ENCODE measurements at places on chromosomes 7 and 10.

DNA sequence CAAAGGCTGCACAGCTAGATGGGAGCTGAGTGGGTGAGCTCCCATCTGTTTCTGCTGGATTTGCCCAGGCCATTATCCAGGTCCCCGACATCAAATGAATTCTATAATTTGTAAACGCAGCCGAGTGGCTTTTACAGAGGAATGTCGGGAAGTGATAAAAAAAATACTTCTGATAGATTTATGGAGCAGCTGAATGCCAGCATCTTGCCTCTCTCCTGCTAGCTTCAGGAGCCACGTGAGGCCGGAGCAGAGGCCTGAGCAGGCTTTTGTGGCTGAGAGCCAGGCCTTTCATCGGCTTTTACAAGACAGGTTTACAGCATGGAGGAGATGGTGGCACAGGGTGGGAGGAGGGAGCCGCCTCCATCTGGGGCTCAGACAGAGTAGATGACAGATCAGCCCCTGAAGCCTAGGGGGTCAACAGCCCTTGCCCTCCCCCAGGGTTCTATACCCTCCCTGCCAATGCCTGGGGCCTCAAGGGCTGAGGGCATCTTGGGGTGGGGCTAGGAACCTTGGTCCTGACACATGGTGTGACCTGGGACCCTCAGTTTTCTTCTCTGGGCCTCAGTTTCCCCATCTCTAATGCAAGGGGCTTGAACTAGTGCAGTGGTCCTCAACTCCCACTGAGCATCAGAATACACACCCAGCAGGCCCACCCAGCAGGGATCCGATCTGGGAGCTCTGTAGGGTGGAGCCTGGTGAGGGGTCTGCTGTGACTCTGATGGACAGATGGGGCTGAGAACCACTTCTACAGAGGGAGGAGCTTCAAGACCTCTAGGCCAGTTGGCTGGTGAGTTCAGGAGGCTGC, 44.2 kb upstream of the PCBD1 start:
- no peak for DNase-seq

GRCh38 chr10:62475551-62475950, 101.4 kb downstream of the ZNF365 start:
- no peak for DNase-seq

DNA sequence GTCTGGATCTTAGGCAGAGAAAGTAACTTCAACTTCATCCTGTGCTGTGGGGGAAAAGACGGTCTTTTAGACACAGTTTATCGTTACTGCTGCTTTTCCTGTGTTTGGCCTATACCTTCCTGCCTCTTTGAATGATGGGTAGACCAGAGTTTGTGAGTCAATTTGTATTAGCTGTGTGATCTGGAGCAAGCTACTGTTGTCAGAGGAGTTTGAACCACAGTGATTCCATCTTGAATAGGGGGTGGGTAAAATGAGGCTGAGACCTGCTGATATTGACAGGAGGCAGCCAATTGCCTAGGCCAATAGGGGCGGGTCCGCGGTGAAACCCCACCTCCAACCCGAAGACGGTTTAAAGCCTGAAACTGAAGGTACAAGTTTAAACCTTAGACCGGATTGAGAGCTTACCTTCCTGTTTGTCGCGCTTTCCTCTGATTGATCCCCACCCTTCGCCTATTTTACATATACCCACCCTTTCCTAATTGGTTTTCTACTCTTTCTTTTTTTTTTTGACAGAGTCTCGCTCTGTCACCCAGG, 35.8 kb upstream of the EIF4H start:
- DNase-seq: no peak

- DNase-seq: no peak
Measured at GRCh38 chr7:57203161-57203791, 71.0 kb upstream of the ZNF479 start.

DNA sequence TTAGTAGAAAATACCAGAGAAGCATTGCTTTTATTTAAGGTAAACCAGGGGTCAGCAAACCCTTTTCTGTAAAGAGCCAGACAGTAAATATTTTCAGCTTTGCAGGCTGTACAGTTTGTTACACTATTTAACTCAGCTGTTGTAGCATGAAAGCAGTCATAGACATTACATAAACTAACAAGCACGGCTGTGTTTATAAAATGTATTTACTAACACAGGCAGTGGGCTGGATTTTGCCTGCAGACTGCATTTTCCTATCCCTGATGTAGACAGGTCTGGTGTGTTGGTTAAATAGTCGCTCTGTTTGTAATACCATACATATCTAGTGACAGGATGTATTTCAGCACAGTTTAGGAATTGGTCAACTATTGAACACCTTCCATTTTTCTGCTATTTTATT, 129.3 kb downstream of the ST7 start:
- DNase-seq: no peak

GRCh38 chr7:36623247-36623646, 101.0 kb downstream of the AOAH start:
- no peak for DNase-seq

DNA sequence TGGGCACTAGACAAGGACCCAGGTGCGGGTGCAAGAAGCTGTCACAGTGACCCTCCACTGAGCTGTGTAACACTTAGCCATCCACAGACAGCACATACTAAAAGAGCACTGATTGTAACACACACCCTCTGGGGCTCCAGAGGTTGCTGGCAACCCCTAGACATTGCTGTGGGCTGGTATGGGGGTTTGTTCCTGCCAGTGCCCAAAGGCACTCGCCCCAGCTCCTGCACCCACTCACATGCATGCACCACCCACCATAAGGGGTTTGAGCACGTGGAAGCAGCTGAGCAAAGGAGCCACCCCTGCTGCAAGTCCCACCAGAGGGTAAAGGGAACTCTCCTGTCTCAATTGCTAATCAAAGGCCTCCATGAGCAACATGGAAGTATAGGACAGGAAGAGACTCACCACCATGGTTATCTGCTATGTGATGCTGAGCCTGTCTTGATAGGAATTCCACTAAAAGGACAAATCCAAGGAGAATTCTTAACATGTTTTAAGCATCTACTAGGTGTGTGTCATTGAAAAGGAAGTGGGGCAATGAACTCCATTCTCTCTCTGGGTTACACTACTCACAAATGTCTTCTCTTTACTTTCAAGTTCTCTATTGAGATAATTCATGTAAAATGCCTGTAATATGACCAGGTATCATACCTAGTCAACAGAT, 103.1 kb downstream of the GFRA1 start:
- no peak for DNase-seq

- DNase-seq: no peak
Measured at GRCh38 chr7:123977081-123977480, 52.0 kb downstream of the SPAM1 start.

DNA sequence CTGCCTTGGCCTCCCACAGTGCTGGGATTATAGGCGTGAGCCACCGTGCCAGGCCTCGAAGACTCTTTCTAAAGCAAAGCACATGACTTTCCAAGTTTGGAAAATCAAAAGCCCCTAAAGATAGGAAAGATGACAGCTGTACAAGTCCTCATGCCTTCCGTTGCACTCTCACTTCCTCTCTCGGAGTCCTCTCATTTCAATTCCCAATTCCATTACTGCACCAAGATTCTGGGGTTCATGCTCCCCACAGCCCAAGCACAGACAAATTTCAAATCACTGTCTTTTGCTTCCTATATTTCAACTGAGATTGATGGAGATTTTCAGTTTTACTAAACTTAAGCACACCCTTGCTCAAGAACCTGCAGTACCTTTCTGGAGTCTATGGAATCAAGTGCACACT, 10.9 kb upstream of the PLAU start:
- DNase-seq: no peak

DNA sequence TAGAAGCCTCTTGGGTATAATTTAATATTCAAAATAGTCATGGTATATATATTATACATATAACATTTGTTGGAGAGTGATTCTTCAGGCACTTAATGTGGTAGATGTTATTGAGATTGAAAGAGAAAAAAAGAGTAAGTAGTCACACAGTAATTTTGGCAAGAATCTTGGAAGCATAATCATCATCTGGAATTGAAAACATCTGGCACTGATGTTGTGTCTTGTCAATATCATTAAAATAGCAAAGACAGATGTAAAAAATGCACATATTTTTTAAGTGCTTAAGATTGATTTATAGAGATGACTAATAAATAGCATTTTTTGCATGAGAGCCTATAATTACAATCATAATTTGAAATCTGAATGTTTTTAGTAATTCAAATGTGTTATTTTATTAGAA, 9.5 kb downstream of the SEMA3D start:
- DNase-seq: no peak

DNA sequence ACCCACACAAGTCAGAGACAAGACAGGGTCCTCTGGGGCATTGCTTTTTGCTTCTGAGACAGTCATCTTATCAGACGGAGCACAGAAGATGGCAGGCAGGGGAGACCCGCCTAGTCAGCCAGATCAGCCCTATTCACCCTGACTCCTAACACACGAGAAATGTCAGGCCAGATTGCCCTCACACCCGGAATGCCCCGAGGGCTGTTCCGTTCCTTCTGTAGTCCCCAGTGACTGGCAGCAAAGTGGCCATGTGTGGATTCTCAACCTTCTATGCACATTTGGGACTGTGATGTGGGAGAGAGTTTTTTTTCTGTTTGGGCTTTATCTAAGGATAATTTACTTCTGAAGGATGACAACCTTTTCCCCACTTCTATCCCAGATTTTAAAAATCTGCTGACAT, 35.5 kb upstream of the TBX20 start:
- no peak for DNase-seq

- no peak for DNase-seq
Measured at GRCh38 chr7:140977741-140978140, 37.0 kb downstream of the MRPS33 start.

DNA sequence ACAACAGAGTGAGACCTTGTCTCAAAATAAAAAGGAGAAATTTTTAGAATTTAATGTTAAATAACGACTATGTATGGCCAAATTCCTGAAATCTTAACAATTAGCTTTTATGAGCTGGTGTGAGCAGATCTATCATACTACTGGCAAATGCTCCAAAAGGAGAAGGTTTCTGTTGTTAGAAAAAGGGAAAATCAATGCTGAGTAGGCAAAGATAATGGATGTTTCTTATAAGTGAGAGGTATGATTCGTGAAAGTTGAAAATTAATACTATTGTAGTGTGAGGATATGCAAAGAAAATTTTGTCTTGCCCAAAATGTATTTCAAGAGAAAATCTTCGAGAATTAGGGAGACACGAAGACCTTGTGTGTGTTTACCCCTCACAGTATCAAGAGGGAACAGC, 40.8 kb upstream of the CUL1 start:
- DNase-seq: no peak

DNA sequence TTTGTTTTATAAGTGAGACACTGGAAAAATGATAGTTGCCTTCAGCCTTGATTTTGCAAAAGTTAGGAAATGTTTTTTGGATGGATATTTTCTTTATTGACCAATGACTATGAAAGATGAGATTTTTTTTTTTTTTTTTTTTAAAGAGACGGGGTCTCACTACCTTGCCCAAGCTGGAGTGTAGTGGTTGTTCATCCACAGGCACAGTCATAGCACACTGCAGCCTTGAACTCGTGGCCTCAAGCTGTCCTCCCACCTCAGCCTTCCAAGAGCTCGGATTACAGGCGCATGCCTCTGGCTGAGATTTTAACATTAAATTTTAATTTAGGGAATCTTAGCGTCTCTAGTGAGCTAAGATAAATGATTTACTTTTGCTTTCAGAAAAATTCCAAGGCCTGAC, 66.2 kb downstream of the LOXL4 start:
- no peak for DNase-seq

GRCh38 chr10:63504145-63504881, 16.9 kb upstream of the REEP3 start:
- no peak for DNase-seq

DNA sequence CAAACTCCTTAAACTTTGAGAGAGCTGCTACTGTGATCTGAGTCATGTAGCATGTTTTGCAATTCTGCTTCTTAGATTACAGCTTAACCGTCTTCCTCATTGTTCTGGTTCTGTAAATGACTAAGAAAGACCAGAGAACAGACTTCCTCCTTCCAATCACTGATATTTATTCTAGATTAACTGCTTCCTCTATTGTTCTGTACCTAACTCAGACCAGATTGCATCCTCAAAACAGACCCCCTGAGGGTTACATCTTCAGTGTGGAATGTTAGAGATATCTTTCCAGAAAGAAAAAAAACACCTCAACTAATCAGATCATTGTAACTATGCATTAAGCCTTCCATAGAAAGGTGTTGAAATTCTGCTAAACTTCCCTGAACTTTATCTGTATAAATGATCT, 5.7 kb upstream of the PIP start:
- DNase-seq: no peak

DNA sequence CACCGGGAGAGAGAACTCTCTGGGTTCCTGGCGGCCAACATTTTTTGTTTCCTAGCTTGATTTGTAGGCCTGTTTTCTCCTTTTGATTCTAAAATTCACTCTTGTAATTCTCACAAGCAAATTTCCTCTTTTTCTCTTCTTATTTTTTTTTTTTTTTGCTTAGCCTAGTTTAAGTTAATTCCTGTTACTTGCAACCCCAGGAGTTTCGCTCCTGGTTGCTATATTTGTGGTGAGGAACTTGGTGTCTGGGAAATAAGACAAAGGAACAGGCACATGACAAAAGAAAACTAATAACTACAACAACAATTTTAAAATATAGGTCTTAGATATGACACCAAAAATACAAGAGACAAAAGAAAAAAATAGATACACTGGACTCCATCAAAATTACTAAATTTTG, 6.7 kb downstream of the AOAH start:
- DNase-seq: no peak

- no peak for DNase-seq
Measured at GRCh38 chr10:78465431-78465830, 431.8 kb downstream of the RPS24 start.

DNA sequence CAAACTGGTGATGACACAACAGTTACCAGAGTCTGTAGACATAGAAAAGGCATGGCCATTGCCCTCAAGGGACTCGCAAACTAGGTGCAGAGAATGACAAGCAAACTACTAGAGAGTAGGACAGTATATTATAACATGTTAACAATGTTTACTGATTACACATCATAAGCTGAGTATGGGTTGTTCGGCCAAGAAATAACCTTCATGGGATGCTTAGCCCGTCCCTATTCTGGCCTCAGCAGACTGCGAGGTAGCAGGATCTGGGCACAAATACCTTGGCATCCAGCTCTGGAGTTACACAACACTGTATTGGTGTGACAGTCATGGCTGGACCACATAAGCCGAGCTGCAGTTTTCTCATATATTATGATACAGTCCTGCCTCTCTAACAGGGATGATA, 51.4 kb downstream of the ABCB4 start:
- DNase-seq: no peak

DNA sequence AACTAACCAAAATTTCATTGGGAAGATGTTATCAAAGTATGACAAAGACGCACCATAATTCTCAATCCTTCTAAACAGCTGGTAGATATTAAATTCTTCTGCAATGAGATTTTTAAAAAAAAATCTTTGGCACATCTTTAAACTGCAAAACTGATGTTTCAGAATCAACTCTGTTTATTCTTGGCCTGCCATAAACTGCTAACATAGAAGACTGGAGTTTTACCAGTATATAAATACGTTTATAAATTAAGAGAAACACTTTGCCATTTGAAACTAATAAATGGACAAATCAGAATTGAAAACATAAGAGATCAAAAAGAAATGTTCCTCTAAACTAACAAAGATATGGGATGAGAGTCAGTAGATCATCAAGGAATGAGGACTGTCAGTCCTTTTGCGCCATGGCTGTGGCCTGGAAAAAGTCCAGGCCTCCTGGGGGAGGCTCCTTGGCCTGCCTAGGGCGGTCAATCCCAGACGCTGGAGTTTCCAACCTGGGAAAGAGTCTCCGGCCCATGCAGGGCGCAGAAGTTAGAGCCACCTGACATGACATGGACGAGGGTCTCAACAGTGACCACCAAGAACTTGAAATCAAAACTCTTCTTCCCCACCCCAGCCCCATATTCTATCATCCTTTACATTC, 34.2 kb upstream of the NEBL start:
- DNase-seq: no peak

GRCh38 chr7:65429642-65430343, 56.1 kb downstream of the ZNF92 start:
- DNase-seq: no peak
